ENCODE measurements at places on chromosomes 1 and 21.

DNA sequence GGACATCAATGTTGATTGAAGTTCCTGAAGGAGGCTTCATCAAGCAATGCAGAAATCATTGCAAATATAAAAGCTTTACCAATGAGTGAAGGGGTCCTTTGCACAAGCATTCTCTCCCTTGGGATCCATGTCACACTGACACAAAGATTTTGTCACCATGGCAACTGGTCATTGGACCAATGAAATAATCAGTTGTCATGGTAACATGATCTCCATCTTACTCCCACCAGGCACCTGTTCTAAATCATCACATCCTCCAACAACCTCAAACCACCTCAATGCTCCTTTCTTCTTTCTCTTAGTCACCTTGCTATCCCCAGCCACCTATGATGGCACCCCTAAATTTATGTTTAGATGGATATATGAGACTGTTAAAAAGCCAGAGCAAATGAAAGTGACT lies 13.5 kb upstream of the FOXJ3 start:
- no peak for DNase-seq

DNA sequence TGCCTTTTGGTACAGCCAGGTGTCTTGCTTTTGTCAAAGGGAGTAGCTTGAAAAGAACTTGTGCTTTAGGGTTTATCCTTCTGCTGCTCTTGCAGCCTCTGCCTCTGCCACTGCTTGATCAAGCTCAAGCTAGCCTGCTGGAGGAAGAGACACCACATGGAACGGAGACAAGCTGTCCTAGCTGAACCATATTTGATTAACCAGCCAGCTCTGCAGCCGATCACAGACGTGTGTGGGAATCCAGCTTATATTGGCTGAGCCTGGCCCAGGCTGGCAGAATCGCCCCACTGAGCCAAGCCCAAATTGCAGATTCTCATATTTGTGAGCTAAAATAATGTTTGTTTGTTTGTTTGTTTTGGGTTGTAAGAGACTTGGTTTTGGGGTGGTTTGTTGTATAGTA lies 18.7 kb upstream of the FAM78B start:
- no peak for DNase-seq

DNA sequence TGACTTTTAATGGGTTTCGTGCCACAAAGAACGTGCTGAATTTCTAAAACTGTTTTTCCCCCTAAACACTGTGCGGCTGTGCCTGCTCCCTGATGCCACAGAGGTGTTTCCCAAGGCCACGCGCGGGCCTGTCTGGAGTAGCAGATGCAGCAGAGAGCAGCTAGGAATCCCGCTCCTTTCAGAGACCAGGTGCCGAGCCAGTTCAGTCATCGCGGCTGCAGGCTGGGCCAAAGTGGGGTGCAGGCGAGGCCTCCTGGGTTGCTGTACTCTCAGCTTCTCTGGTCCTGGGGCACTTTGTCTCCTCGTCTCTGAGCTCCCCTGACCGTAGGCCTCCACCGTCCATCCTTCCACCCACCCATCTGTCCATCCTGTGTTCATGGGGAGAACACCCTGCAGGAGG lies 17.4 kb upstream of the DIP2A start:
- no peak for DNase-seq

- DNase-seq: no peak
Measured at GRCh38 chr1:54314696-54315095, 91.5 kb downstream of the SSBP3 start.

- no peak for DNase-seq
Measured at GRCh38 chr1:47856996-47857395, 140.2 kb downstream of the TRABD2B start.

DNA sequence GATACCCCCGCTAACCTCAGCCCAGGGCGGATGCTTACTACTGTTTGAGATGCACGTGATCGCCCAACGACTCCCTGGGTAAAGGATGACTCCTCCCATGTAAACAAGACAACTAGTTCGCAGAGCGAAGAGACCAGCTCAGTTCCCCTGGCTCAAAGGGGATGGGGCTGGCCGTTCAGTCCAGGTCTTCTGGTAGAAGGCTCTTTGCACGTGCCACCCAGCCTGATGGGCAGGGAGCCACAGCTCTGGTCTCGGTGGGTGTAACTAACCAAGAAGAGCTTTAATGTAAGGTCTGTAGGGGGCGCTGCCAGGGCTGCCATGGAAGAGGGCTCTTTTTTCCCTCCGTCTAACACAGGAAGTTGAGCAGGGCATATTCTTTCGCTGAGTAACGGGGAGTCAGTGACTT lies 49.4 kb upstream of the PARP1 start:
- no peak for DNase-seq

- no peak for DNase-seq
Measured at GRCh38 chr1:231653632-231654031, 27.0 kb downstream of the DISC1 start.

DNA sequence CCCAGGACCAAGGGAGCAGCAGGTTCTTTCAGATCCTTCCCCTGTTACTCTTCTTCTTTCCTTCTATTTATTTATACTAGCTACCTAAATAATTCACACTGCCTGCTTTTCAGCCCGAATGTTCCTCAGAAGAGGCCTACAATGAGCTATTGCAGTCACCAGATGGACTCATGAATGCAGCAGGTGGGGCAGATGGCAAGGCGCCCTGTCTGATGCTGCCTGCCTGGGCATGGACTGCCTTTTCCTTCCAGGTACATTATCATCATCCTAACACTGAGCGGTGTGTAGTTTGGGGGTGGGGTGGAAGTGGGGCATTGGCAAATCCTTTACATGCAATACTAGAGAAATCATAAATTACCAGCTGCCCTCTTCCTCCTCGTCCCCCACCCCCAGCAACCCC lies 17.6 kb downstream of the ESRRG start:
- no peak for DNase-seq

GRCh38 chr1:67627906-67628305 lies 57.1 kb upstream of the GADD45A start:
- DNase-seq: no peak

DNA sequence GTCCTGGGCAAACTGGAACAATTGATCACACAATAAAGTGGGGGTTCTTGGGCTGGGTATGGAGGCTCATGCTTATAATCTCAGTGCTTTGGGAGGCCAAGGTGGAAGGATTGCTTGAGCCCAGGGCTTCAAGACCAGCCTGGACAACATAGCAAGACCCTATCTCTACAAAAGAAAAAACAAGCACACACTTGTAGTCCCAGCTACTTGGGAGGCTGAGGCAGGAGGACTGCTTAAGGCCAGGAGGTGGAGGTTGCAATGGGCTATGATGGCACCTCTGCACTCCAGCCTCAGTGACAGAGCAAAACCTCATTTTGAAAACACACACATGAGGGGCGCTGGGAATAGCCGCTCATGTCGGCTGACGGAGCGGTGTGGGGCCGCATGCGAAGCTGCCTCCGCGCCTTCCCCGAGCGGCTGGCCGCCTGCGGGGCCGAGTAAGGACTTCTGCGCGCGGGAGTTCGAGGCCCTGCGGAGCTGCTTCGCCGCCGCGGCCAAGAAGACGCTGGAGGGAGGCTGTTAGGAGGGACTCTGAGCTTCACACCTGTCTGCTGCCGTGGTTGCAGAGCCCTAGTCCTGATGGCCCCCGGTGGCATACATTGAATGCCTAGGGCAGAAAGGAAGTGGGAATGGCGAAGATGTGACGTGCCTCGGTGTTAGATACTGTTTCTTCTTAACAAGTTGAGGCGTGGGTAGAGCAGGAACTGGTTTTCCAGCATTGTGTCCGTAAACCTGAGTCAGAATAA lies 59.5 kb downstream of the ACBD3 start:
- DNase-seq: no peak

- no peak for DNase-seq
Measured at GRCh38 chr1:76377247-76377646, 302.7 kb downstream of the ST6GALNAC3 start.

DNA sequence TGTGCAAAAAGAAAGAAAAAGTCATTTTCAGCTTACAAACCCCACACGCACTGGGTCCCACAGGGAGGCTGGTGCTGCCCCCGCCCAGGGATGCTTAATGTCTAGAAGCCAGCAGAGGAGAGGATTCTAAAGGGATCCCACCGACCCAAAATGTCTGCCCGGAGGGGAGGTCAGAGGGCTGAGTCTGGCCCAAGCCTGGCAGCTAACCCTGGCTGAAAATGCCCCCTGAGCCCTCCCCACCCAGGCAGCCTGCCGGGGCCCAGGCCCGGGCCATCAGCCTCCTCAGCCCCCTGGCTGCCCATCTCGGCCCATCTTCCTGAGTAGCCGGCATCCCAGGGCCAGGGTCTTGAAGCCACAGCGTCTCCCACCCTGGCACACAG lies 33.5 kb downstream of the ACOT7 start:
- no peak for DNase-seq

DNA sequence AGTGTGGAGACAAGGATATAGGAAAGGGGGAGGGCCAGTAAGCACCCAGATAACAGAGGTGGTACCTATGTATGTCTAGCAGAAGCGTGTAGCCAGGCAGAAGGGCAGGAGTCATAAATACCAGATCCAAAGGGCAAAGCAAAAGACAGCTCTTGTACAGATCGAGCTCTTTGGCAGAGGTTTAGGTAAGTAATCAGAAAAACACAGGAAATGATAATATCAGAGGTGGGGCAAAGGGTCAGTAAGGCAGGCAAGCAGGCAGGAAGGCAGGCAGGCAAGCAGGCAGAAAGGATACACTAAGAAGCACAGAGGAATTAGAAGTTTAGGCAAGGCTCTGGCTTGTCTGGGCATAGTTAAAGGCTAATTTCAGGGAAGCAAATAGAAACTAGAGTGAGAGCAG lies 22.7 kb upstream of the SLFNL1 start:
- DNase-seq: no peak

- DNase-seq: no peak
Measured at GRCh38 chr21:45078371-45078770, 4.0 kb downstream of the ADARB1 start.
